ENCODE measurements at places on chromosomes 1 and 21.

GRCh38 chr1:206649261-206649921 is 14.1 kb downstream of the DYRK3 start:
- DNase-seq, result no peak

DNA sequence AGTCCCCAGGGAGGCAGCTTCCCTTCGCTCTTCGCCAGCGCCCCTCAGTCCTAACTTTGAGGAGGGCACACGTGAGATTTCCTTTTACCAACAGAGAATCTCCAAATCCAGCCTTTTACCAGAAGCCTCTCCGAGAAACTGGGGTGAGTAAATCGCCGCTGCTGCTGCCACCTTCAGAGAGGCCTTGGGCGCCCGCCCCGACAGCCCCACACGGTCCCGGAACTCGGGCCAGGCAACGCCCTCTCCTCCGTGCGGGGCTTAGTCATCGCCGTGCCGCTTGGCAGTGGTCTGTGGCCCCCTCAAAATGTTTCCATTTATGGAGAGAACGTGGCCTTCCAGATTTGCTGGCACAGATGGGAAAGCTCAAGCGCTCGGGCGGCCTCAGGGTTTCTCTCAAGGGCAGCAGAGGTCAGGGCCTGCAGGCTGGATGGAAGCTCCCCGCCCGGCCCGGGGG is 41.4 kb upstream of the COL6A2 start:
- no peak for DNase-seq

DNA sequence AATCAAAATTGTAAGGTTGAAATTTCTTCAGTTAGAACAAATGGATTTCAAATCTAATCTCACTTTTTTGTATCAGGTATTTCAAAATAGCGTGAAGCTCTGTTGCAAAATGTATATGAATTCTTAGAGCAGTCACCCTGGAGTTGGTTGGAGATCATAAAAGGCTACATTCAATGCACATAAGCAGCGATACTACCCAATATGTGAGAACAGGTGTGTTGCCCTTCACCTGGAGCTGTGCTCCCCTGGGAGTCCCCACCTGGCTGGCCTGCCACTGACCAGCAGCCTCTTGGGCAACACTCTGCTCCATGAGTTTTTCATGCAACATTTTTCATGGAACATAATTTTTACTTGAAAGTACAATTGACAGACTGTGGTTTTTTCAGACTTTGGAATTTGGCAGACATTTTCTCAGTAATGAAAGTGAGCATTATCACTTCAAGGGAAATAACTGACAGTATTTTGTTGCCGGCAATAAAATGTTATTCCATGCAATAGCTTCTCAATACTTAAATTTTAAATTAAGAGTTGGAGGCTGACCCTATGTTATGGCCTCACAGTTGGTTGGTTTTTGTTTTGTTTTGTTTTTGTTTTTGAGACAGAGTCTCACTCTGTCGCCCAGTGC is 95.1 kb downstream of the ST3GAL3 start:
- DNase-seq, result no peak

- DNase-seq, result no peak
These were observed 20.0 kb upstream of the IGSF5 start for GRCh38 chr21:39724944-39725343.

GRCh38 chr1:235077571-235078479 is 50.8 kb downstream of the TOMM20 start:
- DNase-seq, result no peak

DNA sequence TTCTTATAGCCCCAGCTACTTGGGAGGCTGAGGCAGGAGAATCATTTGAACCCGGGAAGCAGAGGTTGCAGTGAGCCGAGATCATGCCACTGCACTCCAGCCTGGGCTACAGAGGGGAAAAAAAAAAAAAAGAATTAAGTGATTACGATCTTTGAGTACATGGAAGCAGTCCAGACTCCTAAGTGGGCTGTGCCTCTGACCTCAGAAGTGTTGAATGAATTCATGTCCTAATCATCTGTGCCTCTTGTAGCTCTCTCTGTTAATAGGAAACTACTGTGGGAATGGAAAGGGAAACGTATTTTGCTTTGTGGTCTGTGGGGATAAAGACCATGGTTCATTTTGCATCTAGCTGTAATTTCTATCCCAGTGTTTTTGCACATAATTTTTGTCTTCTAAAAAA is 8.4 kb upstream of the IVNS1ABP start:
- DNase-seq, result no peak

GRCh38 chr21:35606146-35606545 is 454.2 kb downstream of the SETD4 start:
- DNase-seq, result no peak

Measured in activated gamma-delta T cell (primary cell).